Stimulated activated CD8-positive, alpha-beta memory T cell treated with anti-CD3 and anti-CD28 coated beads, Interleukin-15, amount 100 ng/mL, for 1 hour (primary cell): ENCODE measurements at places on chromosomes 2 and 18.

- DNase-seq, result no peak
Observed at GRCh38 chr2:14232217-14232616, 400.3 kb upstream of the LRATD1 start.

GRCh38 chr2:134438371-134438770 is 184.5 kb downstream of the MGAT5 start:
- no peak for DNase-seq

DNA sequence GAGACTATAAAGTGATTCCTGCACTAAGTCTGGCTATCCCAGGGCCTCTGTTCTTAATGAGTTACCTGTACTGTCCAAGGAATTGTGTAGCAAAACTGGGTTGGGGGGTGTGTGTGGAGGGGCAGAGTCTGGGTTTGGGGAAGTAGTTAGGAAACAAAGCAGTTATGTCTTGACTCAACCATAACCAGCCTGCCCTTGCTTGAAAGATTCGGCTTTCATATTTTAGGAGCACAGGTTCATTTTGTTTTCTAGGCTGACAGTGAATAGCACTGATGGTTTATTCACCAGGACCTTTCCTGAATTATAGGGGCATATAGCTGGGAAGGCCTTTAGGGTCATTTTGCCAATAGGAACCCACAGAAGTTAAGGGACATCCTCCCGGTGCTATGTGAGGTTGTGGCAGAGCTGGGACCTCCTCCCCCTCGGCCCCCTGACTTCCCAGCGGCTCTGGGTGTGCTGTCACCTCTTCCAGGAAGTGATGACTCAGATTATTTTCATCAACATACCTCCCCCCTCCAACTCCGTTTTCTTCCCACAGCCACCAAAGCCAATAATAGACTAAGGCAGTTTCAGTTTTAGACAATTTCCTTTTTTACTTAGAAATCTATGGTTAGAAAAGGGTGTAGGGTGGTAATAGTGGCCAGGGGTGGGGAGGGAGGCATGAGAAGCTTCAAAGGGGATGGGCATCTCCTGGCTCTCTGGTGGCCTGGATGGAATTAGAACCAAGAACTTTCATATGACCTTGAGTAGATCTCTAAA is 44.8 kb downstream of the SETBP1 start:
- DNase-seq, result peak; percentile 24

GRCh38 chr2:144443837-144444817 is 75.8 kb downstream of the ZEB2 start:
- no peak for DNase-seq

GRCh38 chr18:24095976-24096375 is 42.9 kb upstream of the CABYR start:
- no peak for DNase-seq

DNA sequence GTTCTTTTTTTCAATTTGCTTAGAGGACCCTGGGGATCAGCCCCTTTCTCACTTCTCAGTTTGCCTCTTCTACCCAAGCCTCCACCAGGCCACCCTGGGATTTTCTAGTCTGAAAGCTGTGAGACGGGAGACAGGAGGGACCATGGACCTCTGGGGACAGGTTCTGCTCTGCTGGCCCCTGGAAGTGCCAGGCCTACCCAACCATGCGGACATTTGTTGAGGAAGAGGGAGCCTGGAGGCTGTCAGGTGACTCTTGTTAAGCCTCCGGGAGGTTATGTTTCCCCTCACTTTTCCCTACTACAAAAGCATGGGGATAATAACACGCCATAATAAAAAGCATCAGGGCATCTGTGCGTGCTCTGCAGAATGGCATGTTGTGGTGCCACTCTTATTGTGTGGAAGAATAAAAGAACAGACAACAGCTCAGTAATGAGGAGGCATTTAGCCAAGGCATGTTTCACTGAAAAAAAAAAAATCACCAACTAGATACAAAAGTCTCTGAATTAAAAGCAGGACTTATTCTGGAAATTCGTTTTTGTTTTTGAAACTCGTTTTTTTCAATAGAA is 48.3 kb upstream of the PLA2R1 start:
- DNase-seq, result no peak

DNA sequence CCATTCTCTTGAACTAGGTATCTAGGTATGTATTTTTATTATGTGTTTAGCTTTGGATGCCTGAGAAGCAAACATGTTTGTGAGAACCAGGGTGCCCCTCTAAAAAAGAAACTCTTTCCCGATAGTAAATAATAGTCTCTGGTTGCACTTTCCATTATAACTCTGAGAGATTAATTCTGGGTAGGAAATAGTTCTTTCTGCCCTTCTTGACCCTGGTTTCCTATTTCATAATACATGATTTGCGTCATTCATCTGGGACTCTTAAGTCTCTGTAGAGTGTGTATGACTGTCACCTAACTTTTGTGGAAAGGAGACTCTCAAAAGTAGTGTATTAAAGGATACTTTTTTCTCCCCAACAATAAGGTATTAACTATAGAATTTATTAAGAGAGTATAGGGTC is 31.5 kb downstream of the ACSL3 start:
- no peak for DNase-seq

GRCh38 chr2:234680688-234681619 is 184.1 kb upstream of the ARL4C start:
- no peak for DNase-seq

DNA sequence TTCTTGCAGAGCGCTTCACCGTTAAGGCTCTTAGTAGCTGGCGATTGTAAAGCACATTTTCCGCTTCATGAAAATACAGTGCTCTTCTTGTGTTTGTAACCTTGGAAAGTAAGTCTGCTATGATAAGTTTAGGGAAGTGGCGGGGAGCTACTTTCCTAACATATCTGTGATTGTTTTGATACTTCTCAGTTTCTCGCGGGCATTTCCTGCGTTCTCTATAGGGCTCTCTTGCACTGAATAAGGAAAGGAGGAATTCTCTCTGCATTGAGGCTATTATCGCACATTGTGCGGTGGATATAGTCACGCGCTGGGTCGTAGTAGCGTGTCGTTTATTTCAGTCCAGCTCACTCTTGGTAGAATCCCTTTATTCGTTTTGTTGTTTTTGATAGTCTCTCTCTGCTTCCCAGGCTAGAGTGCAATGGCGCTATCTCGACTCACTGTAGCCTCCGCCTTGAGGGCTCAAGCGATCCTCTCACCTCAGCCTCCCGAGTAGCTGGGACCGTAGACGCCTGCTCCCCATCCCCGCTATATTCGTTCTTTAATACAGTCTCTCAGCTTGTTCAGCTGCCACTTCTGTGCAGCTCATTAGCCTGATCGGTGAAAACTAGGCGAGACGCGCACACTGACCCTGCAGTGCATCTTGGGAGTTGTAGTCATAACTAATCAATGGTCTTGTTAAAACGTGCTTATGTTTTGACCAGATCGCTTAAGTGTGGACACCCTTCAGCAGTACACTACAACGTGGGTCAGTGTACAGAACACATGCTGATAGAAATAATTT is 1.0 kb upstream of the PPP4R3B start:
- DNase-seq, result no peak

DNA sequence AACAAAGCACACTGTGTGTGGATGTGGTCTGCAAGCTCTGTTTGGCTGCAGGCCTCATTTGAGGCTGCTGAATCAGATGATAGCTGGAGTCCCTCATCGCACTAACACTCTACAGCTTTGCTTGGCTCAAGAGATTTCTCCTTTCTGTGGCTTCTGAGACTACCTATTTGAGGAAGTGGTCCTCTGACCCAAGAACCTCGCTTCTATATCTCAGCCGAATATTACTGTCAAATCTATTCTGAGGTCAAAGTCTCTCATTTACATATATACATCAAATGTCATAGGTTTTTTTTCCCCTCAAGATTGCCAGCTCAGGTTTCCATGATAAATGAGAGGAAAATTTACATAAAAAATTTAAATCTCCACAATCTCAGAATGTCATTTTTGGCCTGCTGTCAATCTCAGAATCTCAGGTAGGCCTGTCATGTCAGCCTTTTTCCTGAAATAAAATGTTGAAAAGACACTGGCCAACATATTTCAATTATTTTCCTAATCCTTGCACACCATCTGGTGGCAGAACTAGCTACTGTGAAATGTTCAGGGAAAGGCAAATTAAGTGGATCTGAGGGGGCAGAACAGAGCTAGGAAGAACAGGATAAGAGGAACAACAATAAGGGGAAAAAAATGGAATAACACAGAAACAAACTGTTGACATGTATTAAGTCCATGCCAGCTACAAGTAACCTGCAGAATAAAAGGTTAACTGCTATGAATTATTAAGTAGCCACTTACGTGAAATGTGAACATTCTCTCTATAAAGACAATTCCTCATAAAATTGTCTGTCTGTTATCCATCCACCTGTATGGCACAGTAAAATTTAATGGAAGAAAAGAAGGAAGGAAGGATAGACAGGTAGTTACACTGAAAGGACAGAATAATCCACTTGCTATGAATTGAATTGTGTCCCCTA is 39.3 kb downstream of the AP1S3 start:
- DNase-seq, result no peak

- no peak for DNase-seq
Observed at GRCh38 chr18:58484989-58485981, 143.6 kb downstream of the ALPK2 start.

DNA sequence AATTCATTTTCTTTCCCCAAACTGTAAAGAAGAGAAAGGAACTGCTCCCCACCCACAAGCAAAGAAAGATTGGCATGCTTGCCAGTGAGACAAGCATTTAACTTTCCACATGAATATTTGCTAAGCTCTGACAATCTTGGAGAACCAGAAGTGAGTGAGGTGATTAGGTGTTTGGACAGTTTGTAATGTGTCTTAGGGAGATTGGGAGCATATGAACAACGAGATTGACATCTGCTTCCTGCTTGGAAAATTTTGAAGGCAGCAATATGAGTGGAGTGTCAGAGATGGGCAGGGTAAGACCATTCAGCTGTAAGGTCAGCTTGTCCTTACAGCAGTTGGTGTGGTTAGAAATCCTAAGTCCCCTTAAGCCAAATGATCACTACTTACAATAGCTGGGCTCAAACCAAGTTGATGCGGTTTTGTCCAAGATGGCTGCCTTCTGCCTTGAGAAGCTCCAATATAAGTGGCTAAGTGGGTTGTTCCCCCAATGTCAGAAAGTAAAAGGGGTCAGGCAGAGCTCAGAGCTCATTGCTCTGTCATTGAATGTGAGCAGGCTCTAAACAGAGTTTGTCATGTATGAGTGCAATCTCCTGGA is 36.0 kb upstream of the GALNT5 start:
- DNase-seq, result no peak

GRCh38 chr2:158473719-158474392 is 17.1 kb downstream of the PKP4 start:
- no peak for DNase-seq

DNA sequence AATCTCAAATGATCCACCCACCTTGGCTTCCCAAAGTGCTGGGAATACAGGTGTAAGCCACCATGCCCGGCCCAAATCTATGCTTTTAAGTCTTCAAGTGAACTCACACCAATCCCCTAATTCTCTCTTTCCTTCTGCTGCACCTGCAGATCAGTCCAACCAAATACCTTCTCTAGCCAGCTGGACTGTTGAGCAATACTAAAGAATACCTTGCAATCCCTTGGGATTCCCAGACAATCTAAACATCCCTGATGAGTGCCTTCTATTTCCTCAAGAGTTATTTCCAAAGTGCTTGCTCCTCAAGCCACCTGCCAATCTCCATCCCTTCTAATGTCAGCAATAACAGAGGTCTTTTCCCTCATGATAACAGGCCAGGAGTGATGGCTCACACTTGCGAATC is 48.6 kb downstream of the SF3B1 start:
- DNase-seq, result no peak

GRCh38 chr18:55268628-55269275 is 309.5 kb upstream of the CCDC68 start:
- no peak for DNase-seq

DNA sequence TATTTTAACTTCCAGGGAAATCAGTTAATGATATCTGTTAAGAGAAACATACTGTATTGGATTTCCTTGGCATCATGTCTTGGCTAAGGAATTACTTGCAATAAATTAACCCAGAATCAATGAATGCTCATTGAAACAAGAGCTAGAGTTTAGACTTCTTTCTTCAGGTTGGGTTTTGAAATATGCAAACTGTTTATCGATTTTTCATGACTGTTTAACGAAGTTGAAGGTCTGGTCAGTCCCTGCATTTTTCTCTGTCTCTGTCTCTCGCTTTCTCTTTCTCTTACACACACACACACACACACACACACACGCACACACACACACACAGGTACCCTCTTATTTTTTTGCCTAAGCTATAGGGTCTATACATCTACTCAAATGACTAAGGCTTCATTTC is 981.0 kb downstream of the SUCLG1 start:
- DNase-seq, result no peak

DNA sequence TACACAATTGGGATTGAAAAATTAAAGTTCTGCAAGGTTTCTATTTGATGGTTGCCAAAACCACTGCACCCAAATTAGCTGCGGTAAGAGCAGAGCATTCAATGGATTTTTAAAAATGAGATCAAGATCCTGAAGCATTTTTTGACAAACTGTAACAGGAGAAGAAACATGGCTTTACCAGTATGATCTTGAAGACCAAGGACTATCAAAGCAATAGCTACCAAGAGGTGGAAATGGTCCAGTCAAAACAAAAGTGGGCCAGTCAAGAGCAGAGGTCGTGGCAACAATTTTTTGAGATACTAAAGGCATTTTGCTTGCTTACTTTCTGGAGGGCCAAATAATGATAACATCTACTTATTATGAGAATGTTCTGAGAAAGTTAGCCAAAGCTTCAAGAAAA is 186.8 kb downstream of the RDH14 start:
- DNase-seq, result no peak

DNA sequence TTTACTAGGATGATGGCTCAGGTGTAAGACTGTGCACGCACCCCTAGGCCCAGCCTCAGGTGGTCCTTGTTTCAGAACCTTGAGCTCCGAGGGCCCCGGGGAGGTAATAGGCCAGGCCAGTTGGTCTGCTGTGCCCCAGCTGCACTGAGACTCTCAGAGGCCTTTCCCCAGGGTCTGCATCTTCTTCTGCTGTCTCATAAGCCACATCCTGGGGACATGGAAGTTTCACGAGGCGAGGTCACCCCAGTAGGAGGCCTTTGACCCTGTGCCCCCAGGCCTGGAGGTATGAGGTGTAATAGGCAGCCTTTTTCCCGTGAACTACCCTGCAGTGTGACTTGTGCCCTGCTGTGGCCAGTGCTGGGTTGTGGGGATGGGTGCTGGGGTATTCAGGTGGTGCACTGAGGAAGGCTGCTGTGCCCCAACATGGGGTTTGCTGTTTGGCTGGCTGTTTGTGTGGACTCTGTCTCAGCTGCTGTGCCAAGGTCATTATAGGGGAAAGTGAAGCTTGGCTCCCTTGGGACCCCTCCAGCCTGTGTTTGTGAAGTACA is 6.9 kb downstream of the OXER1 start:
- no peak for DNase-seq

- DNase-seq, result no peak
Observed at GRCh38 chr2:205451901-205452512, 230.3 kb upstream of the NRP2 start.

GRCh38 chr2:65595630-65596029 is 163.2 kb upstream of the SPRED2 start:
- no peak for DNase-seq
